Esophagus muscularis mucosa (tissue), 4 donors: ENCODE measurements at places on chromosomes 1 and 21. TPM values are rescaled to one million over a fixed set of nuclear protein-coding genes. Genes with fewer than 3 reads are reported as not detected.

Gene GJB3
- total RNA-seq: not detected

Gene TCHHL1
- not detected for total RNA-seq

Gene LRRC38
- 0.17 TPM for total RNA-seq

Gene GUCA2A
- total RNA-seq: not detected

Gene RGS13
- not detected for total RNA-seq

Gene LCE2A
- not detected for total RNA-seq

DNA sequence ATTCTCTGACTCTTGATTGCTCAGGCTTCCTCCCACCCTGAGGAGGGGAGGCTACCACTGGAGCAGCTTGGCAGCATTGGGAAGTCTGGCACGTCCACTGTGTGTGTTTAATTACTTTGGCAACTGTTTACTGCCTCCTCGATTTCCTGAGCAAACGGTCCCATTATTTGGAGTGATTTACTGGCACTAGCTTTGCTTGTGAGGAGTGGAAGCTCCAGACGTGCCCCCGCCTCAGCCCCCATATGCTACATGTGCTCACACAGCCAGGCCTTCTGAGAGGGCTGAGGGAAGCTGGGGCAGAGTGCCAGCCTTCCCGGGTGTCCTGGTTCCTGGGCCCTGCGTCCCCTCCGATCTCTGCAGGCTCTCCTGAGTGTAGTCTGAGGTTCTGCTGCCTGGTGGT, 306.2 kb downstream of the PTPRU start:
- no peak for DNase-seq

- DNase-seq: no peak
Measured at GRCh38 chr21:30444204-30444603, 4.1 kb downstream of the KRTAP15-1 start.

DNA sequence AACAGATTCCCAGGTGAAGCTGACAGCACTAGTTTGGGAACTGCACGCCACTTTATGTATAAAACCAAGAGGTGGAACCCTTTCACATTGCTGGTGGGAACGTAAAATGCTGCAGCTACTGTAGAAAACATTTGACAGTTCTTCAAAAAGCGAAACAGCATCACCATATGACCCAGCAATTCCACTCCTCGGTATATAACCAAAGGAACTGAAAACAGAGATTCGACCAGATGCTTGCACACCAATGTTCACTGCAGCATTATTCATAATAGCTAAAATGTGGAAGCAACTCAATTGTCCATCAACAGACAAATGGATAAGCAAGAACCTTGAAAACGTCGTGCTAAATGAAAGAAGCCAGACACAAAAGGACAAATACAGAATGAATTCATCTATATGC, 17.5 kb downstream of the RSPH1 start:
- no peak for DNase-seq

- no peak for DNase-seq
Measured at GRCh38 chr1:106173101-106173500, 883.4 kb upstream of the PRMT6 start.

GRCh38 chr21:45113543-45113942, 39.2 kb downstream of the ADARB1 start:
- no peak for DNase-seq

DNA sequence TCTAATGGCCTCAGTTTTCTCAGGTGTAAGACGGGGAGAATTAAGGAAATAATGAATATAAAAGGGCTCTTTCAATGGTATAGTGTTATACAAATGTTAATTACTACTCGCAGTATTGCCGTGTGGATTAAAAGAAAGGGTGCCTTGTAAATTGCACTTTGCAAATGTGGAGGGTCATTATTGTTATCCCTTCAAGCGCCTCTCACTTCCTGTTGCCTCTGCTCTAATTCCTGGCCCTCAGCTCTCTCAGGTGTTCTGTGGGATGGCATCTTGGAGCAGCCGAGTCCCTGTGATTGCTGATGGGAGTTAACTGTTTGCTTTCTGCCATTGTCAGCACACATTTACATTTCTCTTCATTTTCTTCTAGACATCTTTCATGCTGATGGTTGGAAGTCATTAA, 7.1 kb upstream of the S100A11 start:
- DNase-seq: no peak

DNA sequence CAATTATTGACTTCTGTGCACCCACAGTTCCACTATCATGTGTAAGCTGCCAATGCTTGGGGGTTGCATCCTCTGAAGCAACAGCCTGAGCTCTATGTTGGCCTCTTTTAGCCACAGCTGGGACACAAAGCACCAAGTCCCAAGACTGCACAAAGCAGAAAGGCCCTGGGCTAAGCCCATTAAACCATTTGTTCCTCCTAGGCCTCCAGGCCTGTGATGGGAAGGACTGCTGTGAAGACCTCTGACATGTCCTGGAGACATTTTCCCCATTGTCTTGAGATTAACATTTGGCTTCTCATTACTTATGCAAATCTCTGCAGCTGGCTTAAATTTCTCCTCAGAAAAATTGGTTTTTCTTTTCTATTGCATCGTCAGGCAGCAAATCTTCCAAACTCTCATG, 123.7 kb upstream of the DEPDC1 start:
- DNase-seq: no peak

DNA sequence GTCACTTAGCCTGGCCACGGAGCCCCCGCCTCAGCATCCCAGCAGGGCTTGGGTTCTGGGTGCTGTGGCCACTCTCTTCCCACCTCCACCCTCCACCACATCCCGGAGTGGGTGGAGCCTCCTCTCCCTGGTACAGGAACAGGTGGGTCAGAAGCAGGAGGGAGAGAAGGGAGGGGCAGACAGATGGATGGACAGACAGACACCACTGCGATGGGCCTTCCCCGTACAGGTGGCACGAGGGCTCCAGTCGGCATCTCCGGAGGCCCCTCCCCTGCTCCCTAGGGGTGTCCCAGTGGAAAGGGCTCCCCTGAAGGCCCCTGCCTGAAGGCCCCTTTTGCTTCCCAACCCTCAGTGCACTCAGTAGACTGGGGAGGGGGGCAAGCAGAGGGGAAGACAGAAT, 96.9 kb upstream of the TARDBP start:
- DNase-seq: no peak

GRCh38 chr1:5651964-5652821, 340.0 kb downstream of the NPHP4 start:
- no peak for DNase-seq

DNA sequence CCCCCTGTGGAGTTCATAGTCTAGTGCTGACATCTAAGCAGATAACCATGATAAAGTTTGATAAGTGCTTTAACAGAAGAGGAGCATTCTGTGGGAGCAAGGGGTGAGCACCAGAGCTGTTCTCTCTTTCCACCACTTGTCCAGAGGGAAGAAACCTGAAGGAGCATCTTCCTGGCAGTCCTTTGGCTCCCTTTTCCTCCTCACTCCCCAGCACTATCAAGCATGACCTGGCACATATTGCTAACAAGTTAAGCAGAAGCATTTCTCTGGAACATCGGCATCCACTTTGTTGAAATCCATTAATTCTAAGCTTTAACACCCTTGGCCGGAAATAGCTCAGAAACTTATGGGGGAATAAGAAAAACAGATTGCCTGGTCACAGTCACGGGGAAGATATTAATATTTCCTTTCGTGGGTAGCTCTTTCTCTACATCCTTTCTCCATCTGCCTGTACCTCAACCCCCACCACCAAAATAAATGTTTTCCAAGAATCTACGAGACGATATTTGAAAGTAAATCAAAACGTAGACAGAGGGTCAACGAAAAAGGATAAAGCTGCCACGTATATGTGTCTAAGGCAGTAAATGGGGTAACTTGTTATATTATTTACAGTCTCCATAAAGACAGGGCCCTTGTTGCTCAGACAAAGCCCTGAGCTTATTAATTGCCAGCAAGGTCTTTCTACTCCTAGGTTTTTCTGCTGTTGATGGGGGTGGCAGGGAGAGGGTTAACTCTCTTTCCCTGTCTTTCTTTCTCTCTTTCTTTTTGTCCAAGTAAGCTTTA, 351.4 kb downstream of the NUF2 start:
- DNase-seq: no peak

GRCh38 chr1:25754470-25755181, 45.4 kb upstream of the SELENON start:
- no peak for DNase-seq
